ENCODE measurements at places on chromosomes 11 and 22.

- DNase-seq = no peak
Measured at GRCh38 chr11:66131937-66132632, 62.0 kb downstream of the PACS1 start.

DNA sequence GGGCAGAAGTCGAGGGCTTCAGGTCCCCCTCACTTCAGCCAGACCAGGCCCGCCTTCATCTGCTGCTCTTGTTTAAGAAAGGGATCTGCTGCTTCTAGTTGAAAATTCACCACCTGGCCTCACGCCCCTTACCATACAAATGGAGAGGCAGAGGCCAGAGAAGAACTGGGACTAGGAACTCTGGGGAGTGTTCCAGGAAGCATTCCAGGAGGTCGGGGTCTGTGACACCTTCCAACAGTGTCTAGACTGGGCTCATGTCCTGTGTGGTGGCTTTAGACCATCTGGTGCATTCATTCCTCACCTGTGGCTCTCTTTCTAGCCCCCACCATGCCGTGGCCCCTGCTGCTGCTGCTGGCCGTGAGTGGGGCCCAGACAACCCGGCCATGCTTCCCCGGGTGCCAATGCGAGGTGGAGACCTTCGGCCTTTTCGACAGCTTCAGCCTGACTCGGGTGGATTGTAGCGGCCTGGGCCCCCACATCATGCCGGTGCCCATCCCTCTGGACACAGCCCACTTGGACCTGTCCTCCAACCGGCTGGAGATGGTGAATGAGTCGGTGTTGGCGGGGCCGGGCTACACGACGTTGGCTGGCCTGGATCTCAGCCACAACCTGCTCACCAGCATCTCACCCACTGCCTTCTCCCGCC lies 12.3 kb downstream of the TSKU start:
- no peak for DNase-seq

- DNase-seq = no peak
Measured at GRCh38 chr11:32033067-32033466, 57.8 kb upstream of the RCN1 start.

DNA sequence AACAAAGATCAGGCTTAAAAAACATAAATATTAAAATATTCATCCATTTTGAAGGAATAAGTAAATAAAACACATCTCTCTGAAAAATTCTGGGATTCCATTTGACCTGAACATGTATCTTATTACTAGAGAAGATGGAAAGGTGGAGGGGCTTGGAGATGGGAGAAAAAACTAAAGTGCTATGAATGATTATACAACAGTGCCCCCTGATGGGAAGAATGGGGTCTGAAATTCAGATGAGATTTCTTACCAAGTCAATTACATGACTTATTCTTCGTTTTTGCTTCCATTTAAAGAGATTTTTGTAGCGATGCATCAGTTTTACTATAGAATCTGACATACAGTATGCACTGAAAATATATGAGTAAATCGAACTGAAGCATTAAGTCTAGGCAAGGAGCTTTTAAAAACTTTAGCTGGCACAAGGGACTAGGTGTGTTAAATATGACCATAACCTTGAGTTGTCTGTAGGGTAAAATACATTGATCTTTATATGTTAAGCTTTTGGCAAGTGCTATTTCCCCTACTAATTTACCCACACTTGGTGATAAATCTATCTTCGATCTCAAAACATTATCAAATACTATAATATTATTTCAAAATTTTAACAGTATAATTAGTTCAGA lies 718.8 kb downstream of the CNTN5 start:
- peak; percentile 47 for DNase-seq

GRCh38 chr11:124612045-124612444 lies 817 bp downstream of the PANX3 start:
- no peak for DNase-seq

DNA sequence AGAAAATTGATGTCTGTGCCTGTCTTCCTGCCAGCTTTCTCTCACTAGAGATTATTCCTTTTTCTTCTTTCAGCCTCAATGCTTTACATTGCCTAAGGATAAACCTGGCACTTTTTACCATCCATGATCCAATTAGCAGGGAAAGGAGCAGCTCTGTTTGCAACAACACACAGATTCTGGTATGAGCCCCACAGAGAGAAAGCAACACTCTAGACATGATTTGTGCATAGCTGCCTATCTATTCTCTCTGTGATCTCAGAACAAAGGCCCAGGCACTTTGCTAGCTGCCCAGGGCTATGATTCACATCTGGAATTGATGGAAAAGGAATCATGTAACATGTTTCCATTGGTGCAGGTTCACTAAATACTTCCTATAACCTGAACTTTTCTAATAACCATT lies 685.0 kb downstream of the ETS1 start:
- no peak for DNase-seq

DNA sequence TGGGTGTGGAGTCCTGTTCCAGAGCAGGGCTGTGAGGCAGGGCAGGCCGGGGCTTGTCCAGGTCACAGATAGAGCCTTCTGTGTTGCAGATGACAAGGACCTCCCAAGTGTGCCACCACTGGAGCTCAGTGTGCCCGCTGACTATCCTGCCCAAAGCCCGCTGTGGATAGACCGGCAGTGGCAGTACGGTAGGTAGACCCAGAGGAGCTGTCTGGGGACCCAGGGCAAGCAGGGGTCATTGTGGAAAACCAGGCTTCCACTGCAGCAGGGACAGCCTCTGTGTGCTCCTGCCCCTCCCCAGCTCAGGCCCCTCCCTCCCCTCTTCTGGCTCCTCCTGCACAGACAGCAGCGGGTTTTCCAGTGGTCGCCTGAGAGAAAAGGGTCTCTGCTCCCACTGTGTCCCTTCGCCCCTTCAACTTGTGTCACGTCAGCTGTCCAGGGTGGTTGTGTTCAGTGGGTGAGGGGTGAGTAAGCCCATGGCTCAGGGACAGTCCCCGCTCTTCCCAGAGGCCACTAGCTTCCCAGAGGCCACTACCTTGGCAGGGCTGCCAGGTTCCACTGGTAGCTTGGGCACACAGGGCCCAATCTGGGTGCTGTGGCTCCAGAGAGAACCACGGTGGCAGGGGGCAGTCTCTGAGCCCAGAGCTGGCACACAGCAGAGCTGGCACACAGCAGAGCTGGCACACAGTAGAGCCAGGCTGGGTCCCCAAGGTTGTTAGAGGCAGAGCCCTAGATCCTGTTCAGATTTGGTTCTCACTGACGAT lies 78.4 kb downstream of the MED15 start:
- no peak for DNase-seq

GRCh38 chr11:61968758-61969390 lies 1.4 kb upstream of the FTH1 start:
- DNase-seq = no peak

- DNase-seq = no peak
Measured at GRCh38 chr11:111018566-111018965, 227.0 kb upstream of the POU2AF2 start.

DNA sequence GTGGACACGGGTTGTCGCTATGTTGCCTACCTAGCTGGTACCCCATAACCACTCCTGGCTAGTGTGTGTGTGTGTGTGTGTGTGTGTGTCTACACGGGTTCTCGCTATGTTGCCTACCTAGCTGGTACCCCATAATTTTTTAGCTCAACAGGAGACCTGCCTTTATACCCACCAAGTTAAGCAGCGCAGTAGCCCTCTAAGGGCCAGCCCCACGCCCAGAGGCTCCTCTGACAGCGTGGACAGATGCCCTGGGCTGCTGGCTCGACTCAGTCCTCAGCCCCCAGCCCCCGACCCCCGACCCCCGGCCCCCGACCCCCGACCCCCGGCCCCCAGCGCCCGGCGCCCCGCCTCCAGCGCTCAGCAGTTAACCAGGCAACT lies 351 bp upstream of the AKIP1 start:
- DNase-seq = no peak

DNA sequence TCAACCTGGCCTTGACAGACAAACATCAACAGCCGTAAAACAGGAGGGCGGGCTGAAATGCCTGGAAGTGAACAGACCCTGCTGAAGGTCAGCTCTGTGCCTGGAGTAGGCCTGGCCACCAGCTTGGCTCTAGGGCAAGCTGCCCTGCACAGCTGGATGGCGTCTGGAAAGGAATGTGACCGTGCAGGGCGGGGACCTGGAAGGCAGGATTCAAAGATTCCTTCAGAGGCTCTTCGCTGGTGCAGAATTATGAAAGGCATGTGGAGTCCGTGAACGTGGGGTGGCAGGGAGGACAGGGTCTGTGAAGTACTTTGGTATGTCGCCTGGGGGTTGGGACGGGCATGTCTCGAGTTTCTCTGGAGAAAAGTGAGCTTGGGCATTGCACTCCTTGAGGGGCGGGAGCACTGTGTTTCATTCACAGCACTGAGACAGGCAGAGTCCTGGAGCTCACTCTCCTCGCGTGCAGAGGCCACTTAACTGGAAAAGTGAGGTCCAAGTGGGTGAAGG lies 1.5 kb downstream of the EHD1 start:
- no peak for DNase-seq

- DNase-seq = no peak
Measured at GRCh38 chr11:35419184-35419829, at the start of gene SLC1A2. TSS of gene SLC1A2 (minus strand) at chr11:35419558. CDS start at chr11:35418966, 592 bp downstream.

DNA sequence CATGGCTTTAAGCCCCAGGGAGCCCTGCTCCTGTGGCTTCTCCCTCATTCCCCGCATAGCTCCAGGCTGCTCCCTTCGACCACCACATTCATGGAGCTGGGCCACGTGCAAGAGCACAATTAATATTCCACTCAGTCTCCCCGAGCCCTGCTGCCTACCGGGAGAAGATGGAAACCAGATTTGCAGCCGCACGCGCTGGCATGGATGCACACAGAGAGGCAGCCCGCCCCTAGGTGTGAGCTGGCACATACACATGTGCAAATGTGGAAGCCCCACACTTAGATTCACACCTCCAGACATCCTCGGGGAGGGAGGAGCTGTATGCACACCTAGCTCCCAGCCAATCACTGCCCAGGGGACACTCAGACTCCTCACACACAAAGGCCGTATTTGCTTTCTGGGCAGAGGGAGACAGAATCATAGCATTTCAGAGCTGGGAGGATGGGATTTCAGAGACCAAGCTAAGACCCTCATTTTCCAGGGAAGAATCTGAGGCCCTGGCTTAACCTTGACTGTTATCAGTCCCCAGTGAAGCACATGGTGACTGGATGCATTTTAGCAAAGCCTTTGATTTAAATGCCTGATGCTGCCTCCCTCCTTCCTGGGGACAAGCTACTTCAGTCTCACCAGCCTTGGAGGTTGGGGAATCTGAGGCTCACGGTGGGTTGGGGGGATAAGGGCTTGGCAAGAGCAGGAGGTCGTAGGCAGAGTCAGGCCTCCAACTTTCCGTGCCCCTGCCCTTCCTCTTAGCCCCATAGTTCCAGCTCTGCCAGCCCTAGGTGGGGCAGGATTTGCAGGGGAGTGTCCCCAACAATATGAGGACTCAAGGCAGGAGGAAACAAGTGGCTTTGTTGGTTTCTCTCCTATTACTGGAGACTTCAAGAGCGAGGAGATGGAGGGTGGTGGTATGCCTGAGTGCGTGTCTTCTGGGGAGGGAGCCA lies 5.3 kb upstream of the CREB3L1 start:
- DNase-seq = no peak

- DNase-seq = no peak
Measured at GRCh38 chr22:47422736-47423135, 660.3 kb downstream of the TBC1D22A start.

- no peak for DNase-seq
Measured at GRCh38 chr11:72970557-72971118, 156.4 kb downstream of the ATG16L2 start.

DNA sequence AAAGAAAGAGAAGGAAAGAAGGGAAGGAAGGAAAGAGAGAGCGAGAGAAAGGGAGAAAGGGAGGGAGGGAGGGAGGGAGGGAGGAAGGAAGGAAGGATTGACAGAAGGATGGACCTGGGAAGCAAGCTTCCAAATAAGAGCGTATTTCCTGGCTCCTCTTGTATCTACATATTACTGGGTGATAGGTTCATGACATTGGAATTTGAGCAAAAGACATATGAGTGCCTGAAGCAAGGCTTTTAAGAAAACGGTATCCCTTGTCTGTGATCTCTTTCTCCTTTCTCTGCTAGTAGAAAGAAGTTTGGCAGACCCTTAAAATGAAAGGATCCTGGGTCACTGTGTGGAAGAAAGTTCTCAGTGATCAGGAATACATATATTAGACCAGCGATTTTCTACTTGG lies 932.2 kb upstream of the CCDC90B start:
- DNase-seq = no peak

DNA sequence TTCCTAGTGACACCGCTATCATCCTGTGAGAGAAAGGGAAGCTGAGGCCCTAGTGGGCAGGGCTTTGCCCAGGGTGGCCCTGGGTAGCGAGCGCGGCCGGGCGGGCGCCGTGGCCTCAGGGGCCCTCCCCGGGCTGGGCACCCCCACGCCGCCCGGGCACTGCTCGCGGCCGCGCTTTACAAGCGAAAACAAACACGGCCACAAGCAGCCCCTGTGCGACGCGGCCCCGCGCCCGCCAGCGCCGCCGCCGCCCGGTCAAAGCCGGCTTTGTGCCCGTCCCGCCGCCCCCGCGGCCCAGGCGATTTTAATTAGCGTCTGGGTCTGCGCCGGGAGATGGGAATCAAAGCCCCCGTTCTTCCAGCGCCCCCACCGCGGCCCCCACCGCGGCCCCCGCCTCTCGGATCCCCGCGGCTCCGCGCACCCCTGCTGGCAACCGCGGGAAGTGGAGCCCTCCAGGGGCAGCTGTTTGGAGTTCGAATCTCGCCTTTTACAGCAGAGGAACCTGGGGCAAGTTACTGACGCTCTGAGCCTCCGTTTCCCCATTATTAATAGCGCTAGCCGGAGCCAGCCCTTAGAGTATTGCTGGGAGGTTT lies 47.9 kb downstream of the CHRDL2 start:
- DNase-seq = no peak

DNA sequence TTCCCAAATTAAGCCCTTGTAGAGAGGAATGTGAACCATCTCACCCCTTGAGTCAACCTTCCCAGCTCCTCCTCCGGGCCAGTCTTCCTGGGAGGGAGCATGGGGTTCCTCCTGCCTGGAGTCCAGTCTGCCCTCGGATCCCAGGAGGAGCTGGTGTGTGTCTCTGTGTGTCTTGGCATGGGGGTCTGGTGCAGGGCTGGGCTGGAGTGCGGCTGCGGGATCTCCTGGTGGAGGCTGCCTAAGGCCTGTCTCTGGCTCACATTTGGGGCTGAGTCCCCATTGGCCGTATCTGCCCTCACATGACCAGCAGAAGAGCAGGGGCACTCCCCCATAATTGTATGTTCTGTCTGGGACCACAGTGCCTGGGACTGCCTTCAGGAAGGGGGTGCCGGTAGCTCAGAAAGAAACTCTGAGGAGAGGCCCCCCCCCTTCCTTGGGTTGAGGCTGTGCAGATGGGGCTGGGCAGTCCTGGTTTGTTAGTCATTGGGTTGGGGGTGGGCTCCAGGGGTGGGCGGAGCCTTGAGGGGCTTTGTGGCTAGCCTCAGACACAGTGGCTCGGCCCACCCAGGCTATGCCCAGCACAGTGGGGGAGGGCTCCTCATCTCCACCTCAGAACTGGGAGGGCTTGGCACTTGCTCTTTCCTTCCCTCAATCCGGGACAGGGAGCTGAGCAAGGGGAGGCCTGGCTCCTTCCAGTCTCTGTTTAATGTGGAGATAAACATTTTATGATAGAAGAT lies 2.9 kb downstream of the C1QTNF5 start:
- no peak for DNase-seq

GRCh38 chr11:68053981-68054812 lies 15.4 kb downstream of the TCIRG1 start:
- no peak for DNase-seq

- no peak for DNase-seq
Measured at GRCh38 chr22:46022881-46023512, 46.0 kb upstream of the WNT7B start.

GRCh38 chr11:134261626-134262488 lies 8.5 kb downstream of the ACAD8 start:
- DNase-seq = no peak
